Lung (tissue), 17 donors: ENCODE measurements at places on chromosomes 3 and 15. TPM values are rescaled to one million over a fixed set of nuclear protein-coding genes. Genes with fewer than 3 reads are reported as not detected.

GRCh38 chr3:130693314-130693713, 53.3 kb downstream of the PIK3R4 start:
- DNase-seq: no peak

The ACP3 gene
- total RNA-seq: 19.9 TPM

GRCh38 chr15:52178765-52179164, 12.4 kb downstream of the GNB5 start:
- DNase-seq: no peak

- DNase-seq: no peak
Measured at GRCh38 chr3:54714035-54714434, 213.8 kb downstream of the LRTM1 start.
